ENCODE measurements at places on chromosomes 16 and 17. TPM values are rescaled to one million over a fixed set of nuclear protein-coding genes. Genes with fewer than 3 reads are reported as not detected.

DNA sequence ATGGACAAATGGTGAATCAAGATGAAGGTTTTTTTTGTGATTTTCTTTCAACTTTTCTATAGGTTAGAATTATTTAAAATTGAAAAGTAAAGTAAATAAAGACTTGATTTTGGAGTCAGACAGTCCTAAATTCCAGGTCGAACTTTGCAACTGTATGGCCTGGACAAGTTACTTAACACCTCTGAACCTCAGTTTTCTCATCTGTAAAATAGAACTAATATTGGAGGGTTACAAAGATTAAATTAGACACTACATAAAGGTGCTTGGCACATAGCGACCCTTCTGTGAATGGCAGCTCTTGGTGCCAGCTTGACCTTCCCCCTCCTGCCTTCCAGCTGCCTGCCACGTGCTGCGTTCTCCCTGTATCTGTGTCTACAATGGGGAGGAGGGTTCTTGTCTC is 3.0 kb downstream of the RSAD1 start:
- DNase-seq, result no peak

GRCh38 chr16:88387180-88387765 is 4.5 kb downstream of the ZNF469 start:
- DNase-seq, result no peak

- no peak for DNase-seq
Measured at GRCh38 chr16:125011-125410, 13.5 kb downstream of the NPRL3 start.

DNA sequence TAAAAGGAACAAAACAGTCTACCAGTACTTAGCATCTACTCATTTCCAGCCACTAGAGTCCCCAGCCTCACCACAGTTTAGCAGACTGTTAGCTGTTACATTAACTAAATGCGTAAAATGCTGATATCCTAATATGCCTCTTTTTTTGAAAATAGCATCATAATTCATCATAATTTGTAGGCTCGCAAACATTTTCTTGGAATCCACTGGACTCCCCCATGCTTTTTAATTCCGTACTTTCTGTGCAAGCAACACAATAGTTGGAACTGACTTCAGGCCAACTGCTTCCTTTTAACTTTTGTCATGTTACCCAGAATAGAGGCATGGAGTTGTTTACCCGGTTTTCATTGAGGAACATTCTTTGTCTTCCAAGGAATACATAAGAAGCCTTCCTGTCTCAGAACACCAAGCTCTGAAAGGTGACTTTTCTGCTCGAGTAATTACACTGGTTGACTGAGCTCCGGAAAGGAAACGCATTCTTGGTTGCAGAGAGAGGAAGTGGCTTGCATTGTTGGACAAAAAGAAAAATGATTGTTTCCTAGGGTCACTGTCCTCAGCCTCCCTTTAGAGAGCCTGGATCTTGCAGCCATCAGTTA is 30.9 kb upstream of the SEC14L1 start:
- no peak for DNase-seq

DNA sequence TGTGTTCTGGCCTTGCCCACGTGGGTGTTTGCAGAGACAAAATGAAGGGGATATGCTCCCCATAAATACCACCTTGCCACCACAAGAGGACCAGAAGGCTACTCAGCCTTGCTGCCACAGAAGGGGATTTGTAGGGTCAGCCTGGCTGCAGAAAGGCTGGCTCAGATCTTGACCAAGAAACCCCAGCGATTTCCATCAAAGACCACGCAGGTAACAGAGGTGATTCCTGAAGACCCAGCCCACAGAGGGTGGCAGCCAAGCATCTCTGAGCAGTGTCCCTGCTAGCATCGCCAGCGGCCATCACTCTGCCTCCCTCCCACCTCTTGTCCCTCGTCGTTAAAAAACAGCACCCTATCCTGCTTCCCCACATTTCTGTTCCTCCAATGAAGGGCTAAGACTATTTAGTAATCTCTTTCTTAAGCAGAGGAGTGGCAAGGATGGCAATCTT is 54.9 kb downstream of the BEAN1 start:
- no peak for DNase-seq

- DNase-seq, result no peak
Measured at GRCh38 chr16:88809676-88810165, 2.0 kb downstream of the APRT start.

The IRX5 gene
- polyA plus RNA-seq, result not detected
